ENCODE measurements at places on chromosomes 12 and 14.

DNA sequence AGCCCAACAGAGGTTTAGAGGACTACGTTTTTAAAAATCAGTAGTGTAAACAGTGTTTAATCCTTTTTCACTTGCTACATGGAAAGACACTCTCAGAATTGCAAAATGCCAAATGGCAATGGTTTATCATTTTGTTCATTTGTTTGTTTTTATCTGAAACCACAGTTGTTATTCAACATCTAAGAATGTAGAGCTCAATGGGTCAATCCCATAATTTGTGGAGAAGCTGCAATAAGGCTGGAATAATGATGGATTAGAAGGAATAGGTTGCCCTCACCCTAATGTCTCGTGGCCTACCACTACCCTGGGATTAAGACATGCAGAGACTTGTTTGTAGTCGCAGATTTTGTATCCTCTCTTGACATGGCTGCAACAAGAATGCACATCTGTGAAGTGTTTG is 115.7 kb downstream of the LLPH start:
- H3K27me3 ChIP-seq, result no peaks in the 10 kb centered on the region
- H3K4me1 ChIP-seq, result no peaks in the 10 kb centered on the region
- H3K4me3 ChIP-seq, result no peak overlapping the region
- no peaks in the 10 kb centered on the region for H3K36me3 ChIP-seq
- DNase-seq, result no peak

DNA sequence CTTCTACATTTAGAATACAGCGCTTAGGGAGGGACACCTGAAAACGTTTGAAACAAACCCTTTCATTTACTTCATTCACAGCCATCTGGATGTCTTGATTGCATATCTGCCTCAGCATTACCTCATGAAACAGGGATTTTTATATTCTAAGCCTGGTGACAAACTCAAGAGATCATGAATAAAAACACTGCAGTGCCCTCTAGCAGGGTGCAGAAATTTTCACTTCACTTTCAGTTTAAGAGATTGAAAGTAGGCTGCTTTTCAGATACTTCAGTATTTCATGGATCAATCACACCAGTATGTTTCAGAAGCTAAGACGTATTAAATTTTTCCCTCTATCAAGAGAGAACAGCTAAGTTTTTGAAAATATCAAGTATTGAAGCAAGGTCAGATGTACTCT is 467.8 kb downstream of the MDGA2 start:
- H3K4me1 ChIP-seq, result no peaks in the 10 kb centered on the region
- no peak for DNase-seq
- H3K27ac ChIP-seq, result no peak overlapping the region

DNA sequence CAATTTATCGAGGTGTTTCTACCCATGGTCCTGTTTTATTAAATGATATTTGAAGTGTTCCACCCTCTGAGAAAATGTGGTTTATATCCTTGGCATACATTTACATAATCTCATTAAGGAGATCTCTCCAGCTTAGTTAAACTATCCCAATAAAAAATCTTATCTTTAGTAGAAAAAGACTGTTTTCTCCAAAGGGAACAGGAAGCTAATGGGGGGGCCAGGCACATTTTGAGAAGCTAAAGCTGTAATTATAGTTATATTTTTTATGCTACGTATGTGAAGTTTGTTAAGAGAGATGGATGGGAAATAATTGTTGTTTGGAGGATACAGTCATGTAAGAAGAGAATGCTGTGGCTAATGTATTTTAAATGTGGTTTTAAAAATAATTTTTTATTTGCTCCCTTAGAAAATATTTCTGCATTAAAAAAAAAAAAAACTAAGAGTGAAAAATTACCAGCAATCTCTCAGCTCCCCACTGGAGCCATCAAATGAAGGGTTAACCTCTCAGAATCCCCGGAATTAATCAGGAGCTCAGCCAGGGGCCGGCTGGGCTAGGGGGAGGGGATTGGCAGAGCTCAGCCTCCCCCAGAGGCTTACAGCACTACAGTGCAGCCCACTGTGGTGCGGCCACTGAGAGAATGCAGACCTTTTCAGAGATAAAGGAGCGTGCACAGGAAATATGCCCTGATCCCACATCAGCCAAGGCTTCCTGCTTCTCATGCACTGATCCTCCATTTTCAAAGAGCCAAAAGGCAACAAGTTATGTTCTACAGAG is 185.8 kb downstream of the EGLN3 start:
- no peak overlapping the region for H3K4me3 ChIP-seq
- peak overlapping the region; percentile 16 for H3K27ac ChIP-seq
- H3K27me3 ChIP-seq, result no peaks in the 10 kb centered on the region
- H3K36me3 ChIP-seq, result no peaks in the 10 kb centered on the region
- DNase-seq, result no peak

GRCh38 chr12:12943586-12944260 is 8.2 kb downstream of the GPRC5D start:
- no peaks in the 10 kb centered on the region for H3K27me3 ChIP-seq
- H3K4me3 ChIP-seq, result no peak overlapping the region
- no peaks in the 10 kb centered on the region for H3K4me1 ChIP-seq
- no peak for DNase-seq

DNA sequence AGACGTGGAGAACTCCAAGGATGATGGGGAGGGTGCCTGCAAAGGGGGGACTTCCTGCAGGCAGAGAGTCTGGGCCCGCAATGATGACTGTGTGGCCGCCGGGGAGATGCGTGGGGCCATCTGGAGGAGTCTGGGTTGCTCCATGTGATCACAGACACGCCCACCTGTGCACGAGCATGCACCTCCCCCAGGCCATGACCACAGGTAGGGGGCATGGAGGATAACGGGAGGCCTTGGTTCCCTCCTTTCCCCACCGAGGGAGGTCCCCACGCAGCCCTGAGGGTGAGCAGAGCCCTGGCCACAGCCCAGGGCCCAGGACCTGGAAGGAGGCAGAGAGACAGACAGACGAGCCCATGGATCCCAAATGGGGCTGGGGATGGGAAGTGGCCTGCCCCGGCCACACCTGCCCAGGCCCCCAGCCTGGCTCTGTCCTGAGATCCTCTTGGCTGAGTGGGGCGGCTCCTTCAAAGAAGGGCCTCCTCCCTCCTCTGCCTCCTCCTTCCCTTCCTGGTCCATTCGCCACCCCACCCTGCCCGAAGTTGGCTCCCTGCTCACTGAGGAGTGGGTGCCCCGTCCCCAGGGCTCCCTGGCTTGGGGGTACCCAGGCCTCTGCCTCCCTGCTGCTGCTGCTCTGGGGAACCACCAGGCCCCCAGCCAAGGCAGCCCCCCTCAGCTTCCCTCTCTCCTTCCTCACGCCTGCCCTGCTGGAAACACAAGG is 138.2 kb downstream of the CALM1 start:
- no peak overlapping the region for H3K4me3 ChIP-seq
- no peak for DNase-seq
- H3K27me3 ChIP-seq, result no peaks in the 10 kb centered on the region
- peak overlapping the region; percentile 65 for H3K27ac ChIP-seq

DNA sequence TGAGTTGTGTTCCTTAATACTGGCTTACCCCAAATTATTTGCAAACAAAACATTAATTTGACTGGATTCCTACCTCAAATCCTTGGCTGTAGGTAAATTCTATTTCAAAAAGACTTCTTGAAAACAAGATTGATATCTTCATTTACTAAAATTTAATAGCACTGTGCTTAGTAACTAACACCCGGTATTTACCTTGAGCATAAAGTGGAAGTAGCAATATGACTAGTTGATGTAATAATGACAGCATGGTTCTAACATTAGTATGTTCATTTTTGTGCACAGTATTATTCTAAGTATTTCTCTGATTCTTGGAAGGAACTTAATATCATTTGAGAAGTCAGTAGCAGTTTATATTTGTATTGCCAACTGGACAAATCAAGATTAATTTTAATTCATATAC is 96.8 kb downstream of the PPHLN1 start:
- H3K4me1 ChIP-seq, result peaks cover 31% of the 10 kb centered on the region
- no peak overlapping the region for H3K4me3 ChIP-seq
- H3K27me3 ChIP-seq, result no peaks in the 10 kb centered on the region
- DNase-seq, result no peak
- no peak overlapping the region for H3K27ac ChIP-seq

- no peaks in the 10 kb centered on the region for H3K36me3 ChIP-seq
- no peaks in the 10 kb centered on the region for H3K4me1 ChIP-seq
- DNase-seq, result no peak
- H3K27ac ChIP-seq, result no peak overlapping the region
- no peaks in the 10 kb centered on the region for H3K27me3 ChIP-seq
Observed at GRCh38 chr14:41634286-41634685, 27.6 kb downstream of the LRFN5 start.

GRCh38 chr12:45259675-45260074 is 43.8 kb downstream of the ANO6 start:
- H3K36me3 ChIP-seq, result no peaks in the 10 kb centered on the region
- peaks cover 13% of the 10 kb centered on the region for H3K4me1 ChIP-seq
- H3K27ac ChIP-seq, result no peak overlapping the region
- no peaks in the 10 kb centered on the region for H3K27me3 ChIP-seq
- no peak for DNase-seq
- no peak overlapping the region for H3K4me3 ChIP-seq

GRCh38 chr14:91354979-91355685 is 62.5 kb downstream of the CCDC88C start:
- no peak overlapping the region for H3K27ac ChIP-seq
- DNase-seq, result peak; percentile 79
- H3K4me1 ChIP-seq, result peaks cover 72% of the 10 kb centered on the region
- H3K4me3 ChIP-seq, result peak overlapping the region; percentile 26

- DNase-seq, result no peak
- H3K27me3 ChIP-seq, result no peaks in the 10 kb centered on the region
- H3K36me3 ChIP-seq, result no peaks in the 10 kb centered on the region
- H3K4me3 ChIP-seq, result no peak overlapping the region
Observed at GRCh38 chr14:75049731-75050201, 1.5 kb downstream of the MLH3 start.

DNA sequence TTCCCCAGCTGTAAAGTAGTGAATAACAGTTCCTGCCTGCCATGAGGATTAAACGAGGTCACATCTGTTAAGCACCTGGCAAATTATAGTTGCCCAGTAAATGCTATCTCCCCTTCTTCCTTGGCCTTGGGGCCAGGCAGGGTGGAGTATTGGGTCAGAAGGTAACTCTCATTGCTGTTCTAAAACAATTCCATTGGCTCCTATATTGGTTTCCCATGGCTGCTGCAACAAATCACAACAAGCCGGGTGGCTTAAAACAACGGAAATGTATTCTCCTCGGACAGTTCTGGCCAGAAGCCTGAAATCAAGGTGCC is 31.9 kb downstream of the MMAB start:
- H3K4me3 ChIP-seq, result no peak overlapping the region
- no peak overlapping the region for H3K27ac ChIP-seq
- DNase-seq, result no peak
- H3K4me1 ChIP-seq, result no peaks in the 10 kb centered on the region
- peaks cover 20% of the 10 kb centered on the region for H3K36me3 ChIP-seq

- H3K27ac ChIP-seq, result no peak overlapping the region
- H3K4me3 ChIP-seq, result no peak overlapping the region
- peaks cover 7% of the 10 kb centered on the region for H3K36me3 ChIP-seq
Observed at GRCh38 chr12:102095677-102096263, 24.1 kb downstream of the NUP37 start.

DNA sequence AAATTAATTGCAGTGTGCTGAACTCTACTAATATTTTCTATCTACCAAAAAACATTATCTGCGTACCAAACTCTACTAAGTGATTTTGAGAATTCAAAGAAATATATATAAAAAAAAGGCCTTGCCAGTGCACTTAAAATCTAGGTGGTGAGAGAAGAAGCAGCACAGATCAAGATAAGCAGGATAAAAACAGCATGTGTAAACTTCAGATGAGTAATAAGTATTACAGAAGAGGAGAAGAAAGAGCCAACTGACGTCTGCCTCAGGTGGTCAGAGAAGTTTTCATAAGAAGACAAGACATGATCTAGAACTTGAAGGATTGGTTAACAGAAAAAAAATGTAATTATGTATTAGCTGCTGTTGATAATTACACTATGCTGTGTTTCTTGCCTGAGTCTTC is 166.4 kb downstream of the DUSP6 start:
- H3K4me1 ChIP-seq, result no peaks in the 10 kb centered on the region
- H3K4me3 ChIP-seq, result no peak overlapping the region
- H3K36me3 ChIP-seq, result no peaks in the 10 kb centered on the region

DNA sequence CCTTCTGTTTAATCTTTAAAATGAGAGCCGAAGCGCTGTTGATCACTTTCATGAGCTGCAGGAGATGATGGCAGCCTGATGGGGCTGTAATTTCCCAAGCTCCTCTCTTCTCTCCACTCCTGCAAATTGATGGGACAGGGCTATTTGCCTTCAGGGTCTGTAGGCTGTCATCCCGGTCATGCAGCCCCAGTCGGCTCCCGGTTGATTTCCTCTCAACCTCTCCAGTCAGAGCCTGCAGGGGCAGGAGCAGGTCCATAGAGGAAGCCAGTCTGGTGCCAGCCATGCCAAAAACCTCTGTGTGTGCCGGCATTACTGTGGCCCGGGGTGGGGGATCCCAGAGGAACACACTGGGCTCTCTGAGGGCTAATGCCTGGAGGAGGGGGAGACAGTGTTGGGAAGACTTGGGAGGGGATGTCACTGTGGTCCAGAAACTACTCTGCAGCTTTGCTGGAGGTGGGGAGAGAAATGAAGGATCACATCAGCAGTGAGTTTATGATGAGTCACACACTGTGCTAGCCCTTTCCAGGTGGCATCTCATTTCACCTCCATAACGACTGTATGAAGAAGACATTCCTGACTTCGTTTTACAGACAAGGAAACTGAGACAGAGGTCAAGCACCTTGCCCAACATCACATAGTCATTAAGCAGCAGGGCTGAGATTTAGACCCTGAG is 46.5 kb upstream of the PRIMA1 start:
- no peak overlapping the region for H3K27ac ChIP-seq
- no peak for DNase-seq
- H3K27me3 ChIP-seq, result peaks cover 52% of the 10 kb centered on the region
- no peaks in the 10 kb centered on the region for H3K4me1 ChIP-seq
- no peaks in the 10 kb centered on the region for H3K36me3 ChIP-seq

GRCh38 chr14:37131205-37131604 is 41.2 kb downstream of the SLC25A21 start:
- DNase-seq, result no peak
- H3K4me3 ChIP-seq, result no peak overlapping the region
- no peaks in the 10 kb centered on the region for H3K4me1 ChIP-seq
- no peak overlapping the region for H3K27ac ChIP-seq
- no peaks in the 10 kb centered on the region for H3K36me3 ChIP-seq

DNA sequence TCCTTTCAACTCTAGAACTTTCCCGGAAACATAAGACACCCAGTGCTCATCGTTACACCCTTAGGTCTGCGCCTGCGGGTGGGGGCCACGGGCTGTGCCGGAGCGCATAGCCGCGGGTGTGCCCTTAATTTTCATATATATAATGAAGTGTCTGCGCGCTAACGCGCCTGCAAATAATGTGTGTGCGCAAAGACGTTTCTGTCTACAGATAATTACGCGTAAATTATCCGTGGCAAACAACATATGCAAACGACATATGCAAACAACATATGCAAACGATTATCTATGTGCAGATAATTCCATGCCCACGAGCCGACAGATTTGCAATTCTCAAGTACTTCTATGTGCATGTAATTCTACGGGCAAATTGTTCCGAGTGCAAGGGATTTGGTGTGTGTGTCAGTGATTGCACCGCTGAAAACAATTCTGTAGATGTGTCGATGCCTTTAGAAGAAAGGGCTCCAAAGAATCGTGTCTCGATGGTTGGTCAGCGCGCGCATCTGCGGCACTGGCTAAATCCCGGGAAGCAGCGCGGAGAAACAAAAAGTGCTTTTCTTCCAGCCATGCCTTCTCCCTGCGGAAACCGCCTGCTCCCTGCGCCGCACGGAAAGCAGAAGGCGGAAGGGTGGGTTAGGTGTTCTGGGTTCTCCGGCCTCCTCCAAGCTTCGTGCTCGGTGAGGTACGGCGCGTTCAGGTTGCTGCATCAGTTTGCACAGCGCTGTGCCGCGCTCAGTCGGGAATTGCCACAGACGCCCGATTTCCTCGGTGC is 34.5 kb upstream of the TBX5 start:
- no peak for DNase-seq
- H3K36me3 ChIP-seq, result no peaks in the 10 kb centered on the region
- H3K27ac ChIP-seq, result no peak overlapping the region
- H3K4me1 ChIP-seq, result no peaks in the 10 kb centered on the region
- peaks cover 66% of the 10 kb centered on the region for H3K27me3 ChIP-seq
